ENCODE measurements at places on chromosomes 4 and X.

DNA sequence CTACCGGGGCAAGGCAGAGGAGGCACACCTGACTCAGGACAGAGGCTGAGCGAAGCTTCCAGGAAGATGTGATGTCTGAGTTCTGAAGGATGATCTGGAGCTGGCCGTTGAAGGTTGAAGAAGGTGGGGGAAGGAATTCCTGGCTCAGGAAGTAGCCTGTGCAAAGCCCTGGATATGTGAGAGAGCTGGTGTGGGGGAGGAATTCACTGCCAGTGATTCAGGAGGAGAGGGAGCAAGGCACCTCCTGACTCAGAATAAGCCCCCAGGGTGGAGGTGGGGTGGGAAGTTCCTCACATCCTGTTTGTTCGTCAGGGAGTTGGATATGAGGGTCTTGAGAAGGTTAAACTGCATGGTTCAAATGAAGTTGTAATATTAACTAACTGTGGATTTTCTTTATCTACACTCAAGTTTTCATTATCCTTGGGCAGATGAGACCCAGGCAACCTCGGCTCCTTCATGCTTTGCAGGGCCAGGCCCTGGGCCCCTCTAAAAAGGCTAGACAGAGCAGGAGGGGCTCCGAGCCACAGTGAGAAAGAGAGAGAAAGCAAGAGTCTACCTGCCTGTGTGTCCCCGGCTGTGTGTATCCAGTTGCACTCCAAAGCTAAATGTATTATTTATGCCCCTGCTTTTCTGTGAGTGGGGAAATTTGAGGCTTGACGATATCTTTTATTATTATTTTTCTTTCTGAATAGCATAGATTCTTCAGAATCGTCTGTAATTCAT, 7.1 kb downstream of the NHSL2 start:
- no peak for DNase-seq

DNA sequence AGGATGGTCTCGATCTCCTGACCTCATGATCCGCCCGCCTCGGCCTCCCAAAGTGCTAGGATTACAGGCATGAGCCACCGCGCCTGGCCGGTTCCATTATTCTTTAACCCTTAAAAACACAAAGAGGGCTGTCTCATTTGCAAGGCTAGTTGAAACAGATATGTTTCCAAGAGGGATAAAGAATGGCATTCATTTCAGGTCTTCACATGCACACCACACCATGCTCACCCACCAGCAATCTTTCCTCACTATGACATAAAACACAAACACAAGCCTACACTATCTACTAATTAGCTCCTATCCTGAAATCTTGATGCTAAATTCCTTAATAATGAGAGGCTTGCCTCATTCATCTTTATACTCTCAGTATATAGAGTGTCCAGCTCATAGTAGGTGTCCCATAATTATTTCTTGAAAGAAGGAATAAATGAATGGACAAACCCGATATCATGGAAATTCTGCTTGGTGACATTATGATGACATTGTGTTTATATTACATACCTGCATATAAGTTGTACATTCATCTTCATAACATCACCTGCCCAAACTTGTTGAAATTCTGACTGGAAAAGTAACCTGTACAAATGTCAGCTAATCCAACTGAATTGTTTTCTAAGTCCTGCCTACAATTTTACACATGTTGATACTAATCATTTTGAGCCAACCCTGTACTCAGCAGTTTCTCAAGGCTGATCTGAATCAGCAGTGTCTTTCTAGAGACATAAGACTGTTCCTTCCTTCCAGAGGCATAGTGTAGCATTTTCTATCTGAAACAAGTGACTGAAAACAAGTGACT, 408.5 kb downstream of the KLHL13 start:
- no peak for DNase-seq

DNA sequence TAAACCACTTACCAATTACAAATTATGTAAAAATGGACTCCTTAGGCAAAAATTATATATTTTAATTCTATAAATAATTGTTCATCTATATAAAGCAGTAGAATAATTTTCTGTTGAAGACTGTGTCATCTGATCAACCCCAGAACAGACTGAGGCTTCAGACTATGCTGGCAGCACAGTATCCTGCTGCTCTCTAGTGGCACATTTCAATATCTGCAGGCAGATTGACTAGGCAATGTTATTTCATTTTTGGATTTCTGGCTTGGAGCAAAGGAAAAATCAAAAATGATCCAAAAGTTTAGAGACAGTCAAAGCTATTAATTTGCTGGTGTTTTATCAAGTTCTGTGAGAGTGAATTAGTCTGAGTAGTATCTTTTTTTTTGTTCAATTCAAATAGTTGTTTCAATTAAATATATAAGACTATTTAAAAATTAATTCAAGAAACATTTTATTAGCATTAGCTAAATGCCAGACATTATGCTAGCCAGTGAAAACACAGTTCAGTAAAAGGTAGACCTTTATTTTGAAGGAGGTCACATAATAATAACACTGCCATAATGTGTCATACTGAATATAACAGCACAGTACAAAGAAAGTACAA, 21.3 kb upstream of the SULT1E1 start:
- no peak for DNase-seq

DNA sequence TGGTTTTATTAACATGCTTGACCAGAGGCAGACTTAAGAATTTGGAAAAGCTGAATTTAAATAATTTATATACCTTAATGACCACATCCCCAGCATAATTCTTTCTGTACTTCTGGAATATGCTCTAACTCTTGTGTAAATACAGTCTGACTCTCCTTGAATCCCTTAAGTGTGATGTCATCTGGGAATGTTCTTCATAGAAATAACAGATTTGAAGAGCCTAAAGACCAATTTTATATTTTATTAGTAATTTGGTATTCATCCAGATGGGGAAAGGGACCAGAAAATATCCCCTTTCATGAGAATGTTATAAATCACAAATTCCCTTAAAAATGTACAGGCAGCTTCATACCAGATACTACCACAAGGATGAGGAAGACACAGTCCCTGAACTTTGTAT, 58.3 kb downstream of the KCNIP4 start:
- no peak for DNase-seq

DNA sequence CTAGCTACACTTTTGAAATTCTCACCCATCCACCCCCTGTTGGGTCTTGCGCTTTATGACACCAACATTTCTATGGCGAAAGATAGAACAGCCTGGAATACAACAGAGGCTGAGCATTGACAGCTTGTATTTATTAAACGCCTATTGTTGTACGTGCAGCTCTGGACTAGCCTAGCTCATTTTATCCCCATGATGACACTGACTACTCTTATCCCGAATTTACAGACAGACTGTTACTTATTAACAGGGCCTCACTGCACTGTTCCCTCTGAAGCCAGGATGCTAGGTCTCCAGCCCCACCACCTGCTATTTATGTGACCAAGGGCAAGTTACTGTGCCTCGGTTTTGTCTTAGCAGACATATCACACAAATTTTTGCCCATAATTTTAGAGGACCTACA, 1.0 kb upstream of the RFC1 start:
- DNase-seq = no peak

DNA sequence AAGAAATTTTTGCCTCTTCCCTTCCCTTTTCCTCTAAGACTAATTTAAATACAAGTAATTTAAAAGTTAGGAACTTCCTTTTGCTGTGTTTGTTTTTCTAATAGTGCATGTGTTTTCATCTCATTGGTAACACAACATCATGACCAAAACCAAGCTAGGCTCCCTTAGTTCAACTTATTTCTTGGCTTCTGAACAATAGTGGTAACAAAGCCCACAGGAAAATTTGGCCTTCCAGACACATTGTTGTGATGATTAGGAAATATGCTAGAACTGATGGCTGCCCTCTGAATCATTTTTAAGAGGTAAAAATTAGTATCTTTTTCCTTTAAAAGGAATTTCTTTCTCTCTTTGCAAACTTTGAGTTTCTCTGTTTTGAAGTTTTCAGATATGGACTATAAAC, 25.5 kb upstream of the TEC start:
- DNase-seq = no peak

DNA sequence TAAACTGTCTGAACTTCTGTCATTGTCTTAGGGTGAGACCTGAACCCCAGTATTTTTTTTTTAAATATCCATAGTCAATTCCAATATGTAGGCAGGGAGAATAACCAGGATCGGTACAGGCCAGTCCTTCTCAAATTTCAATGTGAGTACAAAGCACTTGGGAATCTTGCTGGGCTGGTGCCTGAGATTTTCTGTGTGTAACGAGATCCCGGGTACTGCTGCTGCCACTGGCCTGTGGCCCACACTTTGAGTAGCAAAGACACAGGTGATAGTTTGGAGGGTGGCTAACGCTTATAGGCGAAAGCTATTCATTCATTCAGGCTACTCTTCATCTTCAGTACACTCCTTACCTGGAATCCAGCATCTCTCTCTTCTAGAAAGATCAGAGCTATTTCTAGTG, 923.6 kb upstream of the TENM3 start:
- no peak for DNase-seq

- DNase-seq = no peak
Measured at GRCh38 chrX:132489578-132490419, 961 bp upstream of the MBNL3 start.

DNA sequence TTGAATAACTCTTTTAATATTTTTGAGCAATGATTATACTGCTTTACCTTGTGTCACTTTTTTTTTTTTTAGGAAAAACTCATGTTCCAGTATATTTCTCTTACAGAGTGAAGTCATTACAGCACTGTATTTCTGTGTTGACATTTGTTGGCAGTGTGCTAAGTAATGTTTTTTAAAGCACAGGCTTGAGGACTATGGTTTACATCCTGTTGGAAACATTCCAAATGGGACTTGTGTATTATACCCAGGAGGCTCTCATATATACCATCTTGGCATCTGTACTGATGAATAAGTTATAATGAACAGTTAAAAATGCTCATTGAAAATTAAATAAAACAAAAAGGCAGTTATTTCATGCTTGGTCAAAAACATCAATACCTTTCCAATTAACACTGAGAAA, 33.8 kb downstream of the CEP44 start:
- DNase-seq = no peak

DNA sequence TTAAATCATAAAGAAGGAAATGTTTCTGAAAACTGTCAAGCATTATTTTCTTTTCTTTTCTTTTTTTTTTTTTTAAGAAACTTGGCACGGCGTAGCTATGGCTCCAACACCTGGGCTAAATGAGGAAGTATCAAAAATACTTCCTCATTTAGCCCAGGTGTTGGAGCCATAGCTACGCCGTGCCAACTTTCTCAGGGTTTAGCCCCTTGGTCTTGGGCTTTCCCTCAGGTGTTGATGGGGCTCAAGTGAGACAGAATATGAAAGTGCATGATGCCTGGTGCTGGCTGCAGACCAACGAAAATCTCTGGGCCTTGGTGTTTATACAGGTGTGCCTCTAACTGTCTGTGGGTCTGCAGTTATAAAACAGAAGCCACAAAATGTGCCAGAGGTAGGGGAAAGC, 132.7 kb downstream of the ARHGAP24 start:
- DNase-seq = no peak

GRCh38 chr4:87856816-87857215, 24.0 kb downstream of the MEPE start:
- no peak for DNase-seq

DNA sequence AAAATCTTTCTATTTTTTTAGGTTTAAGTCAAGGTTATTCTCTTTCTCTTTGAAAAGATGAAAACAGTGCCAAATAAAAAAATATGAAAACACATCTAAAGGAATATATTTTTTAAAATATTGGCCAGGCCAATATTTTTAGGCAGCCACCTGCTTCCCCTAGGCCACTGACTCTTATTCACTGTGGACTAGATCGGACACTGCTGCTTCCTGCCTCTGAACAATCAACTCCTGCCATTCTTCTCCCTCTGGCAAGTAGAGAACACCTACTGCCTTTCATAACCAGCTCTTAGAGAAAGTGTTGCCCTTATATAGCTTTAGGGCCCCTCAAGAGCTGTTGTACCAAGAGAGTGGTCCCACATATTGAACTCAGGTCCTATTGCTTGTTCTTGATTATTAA, 529.2 kb downstream of the RAPGEF2 start:
- DNase-seq = no peak

DNA sequence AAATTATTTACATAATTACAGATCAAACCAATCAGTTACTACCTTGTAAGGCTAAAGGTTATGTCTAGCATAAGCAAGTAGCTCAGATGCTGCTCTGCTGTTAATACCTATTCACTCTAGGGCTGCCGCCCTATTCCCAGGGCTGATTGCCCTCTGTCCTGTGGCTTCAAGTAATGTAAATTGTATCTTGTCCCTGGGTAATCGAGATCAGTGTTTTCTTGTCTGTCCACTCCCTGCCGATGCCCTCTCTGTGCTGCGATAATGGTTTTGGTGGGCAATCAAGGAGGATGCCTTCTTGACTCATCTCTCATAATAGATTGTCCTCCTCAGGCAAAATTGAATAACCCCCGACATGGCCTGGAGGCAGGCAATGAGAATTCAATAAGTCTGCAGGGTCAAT, 641.0 kb upstream of the PITX2 start:
- DNase-seq = no peak

DNA sequence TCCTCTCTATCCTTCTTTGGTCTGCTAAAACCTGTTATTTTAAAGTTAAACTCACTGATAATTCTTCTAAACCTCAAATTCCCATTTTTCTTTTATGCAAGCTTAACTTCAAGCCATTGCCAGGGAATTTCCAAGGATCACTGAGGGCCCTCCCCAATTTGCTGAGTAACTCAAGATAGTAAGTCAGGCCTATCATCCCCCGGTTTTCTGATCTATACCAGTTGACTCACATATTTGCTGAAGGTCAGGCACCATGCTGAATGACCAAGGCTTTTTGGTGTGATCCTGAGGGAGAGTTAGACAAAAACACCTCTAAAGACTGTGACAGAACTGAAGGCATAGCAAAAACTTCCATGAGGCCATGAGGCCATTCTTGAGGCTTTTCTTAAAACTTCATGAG, 1301.9 kb downstream of the PCDH7 start:
- no peak for DNase-seq

DNA sequence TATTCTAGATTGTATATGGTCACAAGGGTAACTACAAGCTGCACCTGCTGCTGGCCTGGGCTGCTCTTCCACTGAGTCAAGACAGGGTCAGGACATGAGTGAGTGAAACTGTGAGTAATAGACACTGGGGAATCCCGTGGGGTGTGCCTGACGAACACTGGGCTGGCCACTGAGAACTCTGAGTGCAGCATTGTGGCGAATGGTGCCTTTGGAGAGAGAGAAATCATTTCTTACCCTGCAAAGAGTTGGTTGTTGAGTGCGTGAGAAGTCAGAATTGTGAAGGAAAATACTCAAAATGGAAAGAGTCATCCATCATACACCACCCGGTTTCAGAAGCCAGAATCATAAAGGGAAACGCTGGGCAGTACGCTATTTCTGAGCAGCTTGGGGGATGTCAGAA, 43.1 kb upstream of the LSM6 start:
- no peak for DNase-seq

DNA sequence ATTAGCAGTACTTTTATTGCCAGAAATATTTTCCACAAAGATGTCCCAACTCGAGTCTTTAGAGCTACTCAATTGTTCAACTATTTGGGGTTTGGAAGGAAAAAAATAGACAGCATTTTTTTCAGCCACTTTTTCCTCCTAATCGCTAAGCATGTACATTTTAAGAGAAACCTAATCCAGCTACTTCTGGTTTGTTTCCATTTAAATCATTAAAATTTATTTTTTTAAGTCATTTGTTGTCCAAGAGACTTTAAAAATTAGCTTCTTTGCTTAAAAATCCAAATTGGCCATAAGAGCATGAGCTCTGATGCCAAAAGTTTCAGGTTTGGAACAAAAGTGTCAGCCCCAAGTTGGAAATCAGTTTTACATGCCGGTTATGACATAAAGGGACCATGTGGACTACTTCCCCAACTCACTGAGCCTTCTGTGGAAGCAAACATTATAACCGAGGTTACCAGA, 186.3 kb upstream of the INTU start:
- DNase-seq = no peak
